Stimulated activated CD4-positive, alpha-beta T cell treated with anti-CD3 and anti-CD28 coated beads, Interleukin-2, amount 100 ng/mL, for 48 hours (primary cell): ENCODE measurements at places on chromosomes 6 and 20.
A peak's percentile ranks its signal among the peaks of the same experiment; 100 is the strongest.

GRCh38 chr6:143288923-143289322 lies 161.6 kb downstream of the ADAT2 start:
- no peak for DNase-seq

GRCh38 chr6:151297886-151298285 lies 58.1 kb downstream of the AKAP12 start:
- no peak for DNase-seq

DNA sequence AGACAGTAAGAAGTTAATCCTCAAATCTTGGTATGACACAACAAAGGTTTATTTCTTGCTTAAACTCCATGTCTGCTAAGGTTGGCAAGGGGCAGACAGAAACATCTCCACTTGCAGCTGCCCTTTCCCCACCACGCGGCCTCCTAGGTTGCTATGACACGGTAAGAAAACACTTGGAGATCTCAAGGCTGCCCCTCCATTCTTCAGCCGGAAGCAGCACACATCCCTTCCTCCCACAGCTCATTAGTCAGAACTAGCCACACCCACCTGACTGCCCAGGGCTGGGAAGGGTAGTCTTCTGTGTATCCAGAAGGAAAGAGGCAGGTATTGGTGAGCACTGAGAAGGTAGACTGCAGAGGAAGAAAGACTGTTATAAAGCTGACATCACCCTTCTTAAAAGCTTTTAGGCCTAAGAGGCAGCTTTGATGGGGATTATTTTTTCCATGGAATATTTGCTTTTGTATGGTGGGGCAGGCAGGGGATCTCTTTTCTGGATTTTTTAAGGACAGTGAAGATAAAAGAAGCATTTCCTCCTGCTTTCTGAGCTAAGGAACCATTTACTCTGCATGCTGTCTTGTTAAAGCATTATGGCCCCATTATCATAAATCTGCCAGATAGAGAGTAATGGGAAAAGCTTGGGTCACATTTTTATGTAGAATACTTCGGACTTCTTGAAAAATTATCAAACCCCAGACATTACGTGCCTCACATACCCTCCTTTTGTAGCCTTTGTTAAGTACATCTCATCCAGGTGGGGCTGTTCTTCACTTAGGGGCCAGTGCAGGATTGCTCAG lies 41.6 kb downstream of the MRAP2 start:
- DNase-seq = no peak

GRCh38 chr20:13927171-13927570 lies 63.2 kb downstream of the SEL1L2 start:
- DNase-seq = no peak

GRCh38 chr6:167933847-167934246 lies 63.6 kb upstream of the KIF25 start:
- DNase-seq = no peak

GRCh38 chr6:43181942-43182860 lies at the start of gene CUL9:
Gene CUL9 (plus strand): TSS chr6:43182196. CDS start chr6:43184311, 2,115 bp downstream.
- DNase-seq = peak; percentile 78

DNA sequence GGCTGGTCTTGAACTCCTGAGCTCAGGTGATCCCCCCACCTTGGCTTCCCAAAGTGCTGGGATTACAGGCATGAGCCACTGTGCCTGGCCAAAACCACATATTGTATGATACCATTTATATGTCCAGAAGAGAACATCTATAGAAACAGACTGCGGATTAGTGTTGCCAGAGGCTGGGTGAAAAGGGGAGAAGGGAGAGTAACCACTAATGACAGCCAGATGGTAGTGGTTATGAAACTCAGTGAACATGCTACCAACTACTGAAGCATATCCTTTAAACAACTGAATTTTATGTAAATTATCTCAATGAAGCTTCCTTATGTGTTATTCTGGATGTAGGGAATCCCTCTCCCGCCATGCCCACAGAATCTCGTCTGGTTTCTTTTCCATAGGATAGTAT lies 15.7 kb downstream of the SLC23A2 start:
- no peak for DNase-seq

GRCh38 chr6:111552241-111552744 lies 53.4 kb downstream of the TRAF3IP2 start:
- DNase-seq = no peak
